H7 (cell line): ENCODE measurements at places on chromosomes 4 and X.
A peak's percentile ranks its signal among the peaks of the same experiment; 100 is the strongest.

DNA sequence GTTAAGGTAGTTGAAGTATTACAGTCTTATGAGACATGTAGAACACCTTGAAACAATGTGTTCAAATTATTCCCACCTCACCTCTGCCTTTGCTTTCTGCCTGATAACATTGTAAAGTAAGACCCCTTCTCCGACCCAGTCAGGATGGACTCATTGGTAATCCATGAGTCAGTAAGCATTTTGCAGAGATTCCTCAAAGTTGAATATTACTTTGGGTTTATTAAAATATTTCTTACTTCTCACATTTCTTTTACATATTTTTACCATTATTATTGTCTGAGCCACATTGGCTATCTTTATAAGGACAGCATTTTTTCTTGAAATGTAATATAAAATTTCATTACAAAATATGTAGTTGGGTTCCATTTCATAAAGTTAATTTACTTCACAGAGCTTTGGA, 201.6 kb downstream of the BMPR1B start:
- DNase-seq: no peak

DNA sequence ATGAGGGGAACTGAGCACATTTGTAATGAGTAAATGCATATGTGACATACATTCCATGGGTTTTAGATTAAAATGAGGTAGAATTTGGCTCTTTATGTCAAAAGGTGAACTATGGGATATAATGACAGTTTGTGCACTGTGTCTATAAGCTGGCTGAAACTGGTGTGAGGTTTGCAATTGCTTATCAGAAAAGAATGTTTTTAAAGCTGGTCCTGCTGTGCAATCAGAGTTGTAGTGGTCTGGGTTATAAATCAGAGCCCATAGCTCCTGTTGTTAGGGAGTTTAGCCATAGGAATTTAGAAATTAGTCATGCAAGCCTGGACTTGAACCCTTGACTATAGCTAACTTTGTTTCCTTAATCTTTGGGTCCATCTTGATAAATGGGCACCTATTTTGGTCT, 23.1 kb upstream of the GATB start:
- DNase-seq: no peak

DNA sequence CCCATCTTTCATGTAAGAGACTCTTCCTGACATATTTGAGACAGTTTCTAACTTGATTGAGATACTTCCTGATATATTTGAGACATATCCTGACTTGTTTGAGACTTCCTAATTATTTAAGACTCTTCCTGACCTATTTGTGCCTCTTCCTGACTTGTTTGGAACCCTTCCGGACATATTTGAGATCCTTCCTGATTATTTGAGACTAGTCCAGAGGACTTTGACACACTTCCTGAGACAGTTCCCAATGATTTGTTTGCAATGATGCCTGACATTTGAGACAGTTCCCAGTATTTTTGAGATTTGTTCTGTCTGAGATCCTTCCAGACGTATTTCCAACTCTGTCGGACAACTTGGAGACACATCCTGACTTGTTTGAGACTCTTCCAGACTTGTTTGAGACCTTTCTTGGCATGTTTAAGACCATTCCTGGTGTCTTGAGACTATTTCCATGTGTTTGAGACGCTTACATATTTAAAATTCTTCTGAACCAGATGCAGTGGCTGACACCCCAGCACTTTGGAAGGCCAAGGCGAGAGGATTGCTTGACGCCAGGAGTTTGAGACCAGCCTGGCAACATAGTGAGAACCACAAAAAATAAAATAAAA, 118.9 kb upstream of the USP9X start:
- DNase-seq: no peak

GRCh38 chr4:125551466-125551865, 236.7 kb downstream of the FAT4 start:
- DNase-seq: no peak

GRCh38 chr4:33063241-33063640, 2343.1 kb downstream of the PCDH7 start:
- no peak for DNase-seq

DNA sequence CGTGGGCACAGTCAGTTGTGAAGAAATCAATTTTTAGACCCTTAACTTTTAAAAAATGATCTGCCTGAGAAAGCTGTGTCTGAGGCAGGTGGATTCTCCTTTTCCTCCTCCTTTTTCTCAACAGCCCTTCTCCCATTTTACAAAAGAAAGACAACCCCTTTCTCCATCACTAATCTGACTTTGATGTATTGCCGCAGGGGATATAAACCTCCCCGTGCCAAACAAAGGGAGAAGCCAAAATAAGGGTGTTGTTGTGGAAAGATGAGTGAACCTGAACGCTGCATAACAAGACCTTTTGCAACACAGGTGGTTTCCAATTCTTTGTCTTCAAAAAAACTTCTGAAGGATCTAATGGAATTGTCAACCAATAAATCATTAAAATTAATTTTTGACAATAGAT, 8.4 kb upstream of the FHL1 start:
- DNase-seq: peak; percentile 26

GRCh38 chr4:125719987-125720386, 405.2 kb downstream of the FAT4 start:
- DNase-seq: no peak

DNA sequence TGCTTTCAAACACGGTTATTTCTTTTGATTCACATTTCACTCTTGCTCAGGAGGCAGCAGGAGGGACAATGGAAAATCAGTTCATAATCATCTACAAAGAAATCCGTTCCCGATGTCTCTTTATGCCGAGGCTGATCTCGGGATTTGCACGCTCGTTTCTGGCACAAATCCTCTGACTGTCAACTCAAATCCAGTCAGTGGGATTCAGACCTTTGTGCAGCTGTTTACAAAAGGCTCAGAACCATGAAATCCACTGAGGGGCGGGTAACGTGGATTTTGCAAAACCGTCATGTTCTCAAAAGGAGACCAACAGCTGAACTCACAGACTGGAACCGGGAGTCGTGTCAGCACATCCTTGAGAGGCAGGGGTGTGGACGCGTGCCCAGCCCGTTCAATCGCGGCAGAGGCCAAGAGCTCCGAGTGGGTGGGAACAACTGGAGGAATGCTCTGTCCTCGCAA, 46.4 kb downstream of the ACOX3 start:
- DNase-seq: no peak

GRCh38 chr4:181858741-181859140, 384.5 kb upstream of the TENM3 start:
- no peak for DNase-seq

DNA sequence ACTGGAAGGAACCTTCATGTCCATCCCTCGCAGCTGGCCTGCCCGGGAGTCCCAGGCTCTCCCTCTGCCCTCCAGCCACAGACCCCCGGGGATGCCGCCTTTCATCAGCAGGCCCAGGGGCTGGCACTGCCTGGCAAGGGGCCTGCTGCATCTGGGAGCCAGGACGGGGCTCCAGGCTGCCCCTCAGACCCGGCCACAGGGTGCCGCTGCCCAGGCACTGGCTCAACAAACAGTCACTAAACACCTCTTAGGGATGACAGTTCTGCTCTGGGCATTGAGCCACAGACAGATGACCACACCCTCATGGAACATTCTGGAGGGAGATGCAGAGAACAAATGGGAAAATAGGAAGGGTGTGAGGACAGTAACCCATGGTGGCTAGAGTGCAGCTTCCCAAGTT, 109.3 kb downstream of the HMX1 start:
- DNase-seq: no peak

DNA sequence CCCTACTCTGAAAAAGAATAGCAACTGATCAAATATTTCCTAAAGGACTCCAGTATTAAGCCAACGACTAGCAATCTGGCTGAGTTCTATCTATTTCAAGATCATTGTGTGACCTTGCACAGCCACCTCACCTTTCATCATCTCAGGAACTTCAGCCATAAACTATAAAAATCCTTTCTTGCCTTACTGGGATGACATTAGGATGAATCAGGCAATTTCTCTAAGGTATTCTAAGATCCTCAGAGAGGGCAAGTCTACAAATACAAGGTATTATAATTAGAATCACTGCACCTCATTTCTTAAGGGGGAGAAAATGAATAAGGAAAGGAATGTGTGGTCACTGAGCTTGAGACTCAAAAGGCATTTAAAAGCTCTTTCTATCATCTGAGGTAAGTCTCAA, 152.6 kb downstream of the GRIA3 start:
- no peak for DNase-seq

- no peak for DNase-seq
These were observed 29.3 kb downstream of the INTS12 start for GRCh38 chr4:105679186-105679585.

DNA sequence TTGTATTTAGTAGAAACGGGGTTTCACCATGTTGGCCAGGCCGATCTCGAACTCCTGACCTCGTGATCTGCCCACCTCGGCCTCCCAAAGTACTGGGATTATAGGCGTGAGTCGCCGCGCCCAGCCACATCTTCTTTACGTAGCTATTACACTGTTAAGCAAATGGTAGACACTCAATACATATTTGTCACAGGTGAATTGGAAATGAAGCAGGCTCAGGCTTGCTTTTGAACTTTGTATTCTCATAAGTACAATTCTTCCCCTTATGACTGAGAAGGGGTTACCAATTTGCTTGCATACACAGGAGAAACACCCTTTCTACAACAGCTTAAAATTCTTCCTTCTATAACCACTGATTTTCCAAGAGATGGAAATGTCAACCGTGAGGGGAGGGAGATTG, 787 bp upstream of the SRPX2 start:
- DNase-seq: no peak

DNA sequence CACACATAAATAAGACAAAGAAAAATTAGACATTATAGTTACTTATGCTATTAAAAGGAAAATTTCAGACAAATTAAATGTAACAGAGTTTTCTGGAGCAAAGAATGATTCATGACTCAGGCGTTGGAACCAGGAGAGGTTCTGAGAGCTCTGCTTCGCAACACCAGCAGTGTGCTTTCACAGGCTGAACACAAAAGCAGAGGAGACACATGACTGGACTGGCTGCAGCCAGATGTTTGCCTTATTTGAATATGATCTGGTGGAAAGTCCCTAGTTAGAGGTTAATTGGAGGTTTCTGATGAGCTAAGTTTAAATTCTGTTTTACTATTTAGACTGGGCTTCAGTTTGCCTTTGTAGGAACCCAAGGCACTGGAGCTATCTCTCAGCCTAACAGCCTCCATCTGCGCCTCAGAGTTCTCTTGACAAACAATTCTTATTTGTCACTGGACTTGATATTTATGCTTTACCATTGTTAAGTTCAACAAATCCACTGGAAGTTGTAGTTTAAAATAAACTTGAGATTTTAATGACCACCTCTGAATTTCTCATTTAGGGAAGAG, 16.2 kb downstream of the BOD1L1 start:
- no peak for DNase-seq

DNA sequence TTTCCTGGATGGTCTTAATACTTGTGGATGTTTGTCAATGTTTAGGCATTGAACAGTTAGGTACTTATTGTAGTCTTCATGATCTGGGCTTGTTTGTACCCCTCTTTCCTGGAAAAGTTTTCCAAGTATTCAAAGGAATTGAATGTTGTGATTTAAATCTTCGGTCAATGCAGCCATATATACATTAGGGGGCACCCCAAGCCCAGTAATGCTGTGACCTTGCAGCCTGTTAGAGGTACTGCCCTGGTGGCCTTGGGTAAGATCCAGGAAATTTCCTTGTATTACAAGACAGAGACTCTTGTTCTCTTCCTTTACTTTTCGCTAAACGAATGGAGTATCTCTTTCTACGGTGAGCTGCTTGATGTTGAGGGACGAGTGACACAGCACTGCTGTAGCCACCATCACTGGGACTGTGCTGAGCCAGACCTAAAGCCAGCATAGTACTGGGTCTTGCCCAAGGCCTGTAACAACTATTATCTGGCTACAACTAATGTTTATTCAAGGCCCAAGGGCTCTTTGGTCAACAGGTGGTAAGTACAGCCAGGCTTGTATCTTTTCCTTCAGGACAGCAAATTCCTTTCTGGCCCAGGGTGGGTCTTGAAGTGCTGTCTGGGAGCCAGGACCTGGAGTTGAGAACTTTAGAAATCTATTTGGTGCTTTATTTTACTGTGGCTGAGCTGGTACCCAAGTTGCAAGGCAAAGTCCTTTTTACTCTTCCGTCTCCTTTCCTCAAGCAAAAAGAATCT, 118.3 kb upstream of the ATOH1 start:
- peak; percentile 9 for DNase-seq

GRCh38 chrX:130118441-130119311, 8.4 kb upstream of the ELF4 start:
- DNase-seq: peak; percentile 47

DNA sequence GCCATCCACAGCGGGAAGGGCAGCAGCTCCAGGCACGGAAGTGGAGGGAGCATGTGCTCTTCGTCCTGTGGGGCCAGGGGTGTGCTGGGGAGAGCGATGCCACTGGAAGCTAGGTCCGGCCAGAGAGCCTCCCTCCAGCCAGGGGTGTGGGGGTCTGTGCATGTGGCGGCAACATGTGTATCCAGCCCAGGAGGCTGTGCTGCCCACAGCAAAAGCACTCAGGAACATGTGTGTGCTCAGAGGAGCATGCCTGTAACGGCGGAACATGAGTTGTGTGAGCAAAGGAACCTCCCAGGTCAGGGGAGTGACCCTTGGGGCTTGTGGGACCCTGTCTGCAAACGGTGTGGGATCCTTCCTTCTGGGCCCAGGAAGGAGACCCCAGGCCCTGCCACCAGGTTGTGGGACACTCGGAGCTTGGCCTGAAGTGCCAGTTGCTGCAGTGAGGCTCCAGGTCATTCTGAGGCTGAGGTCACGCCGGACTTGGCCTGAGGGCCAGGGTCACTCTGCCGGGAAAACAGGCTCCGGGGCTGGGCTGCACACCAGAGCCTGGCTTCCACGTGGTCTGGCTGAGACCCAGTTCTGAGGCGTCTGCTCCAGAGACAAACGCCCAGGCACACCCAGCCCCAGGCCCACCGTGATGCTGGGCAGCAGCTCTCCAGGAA, 37.2 kb downstream of the CPLX1 start:
- DNase-seq: no peak

DNA sequence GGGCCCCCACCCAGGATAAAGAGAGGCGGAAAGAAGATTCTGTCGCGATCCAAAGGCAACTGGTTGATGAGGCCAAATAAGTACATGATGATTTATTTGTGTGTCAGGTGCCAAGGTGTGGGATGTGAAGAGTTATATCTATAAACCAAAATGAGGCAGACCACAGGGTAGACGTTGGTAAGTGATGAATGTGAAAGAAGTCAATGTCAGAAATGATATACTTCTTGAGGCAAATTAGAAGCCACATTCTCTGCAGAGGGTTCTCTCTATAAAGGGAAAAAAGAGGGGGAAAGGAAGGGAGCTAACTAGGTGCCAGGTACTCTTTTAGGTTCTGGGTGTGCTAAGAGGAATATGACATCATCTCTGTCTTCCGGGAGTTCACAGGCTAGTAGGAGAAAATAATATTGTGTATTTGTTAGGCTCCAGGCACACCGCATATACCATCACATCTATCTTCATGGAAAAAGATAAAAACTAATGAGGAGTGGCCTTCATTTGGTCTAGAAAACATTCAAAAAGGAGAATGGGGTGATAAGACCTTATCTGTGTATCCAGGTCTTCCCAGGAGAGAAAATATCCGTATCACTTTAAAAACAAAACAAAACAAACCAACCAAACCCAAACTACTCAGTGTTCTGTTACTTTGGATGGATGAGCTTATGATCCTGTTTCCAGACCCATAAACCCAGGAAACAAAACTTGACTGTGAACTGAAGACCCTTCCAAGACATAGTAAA, 4.8 kb upstream of the SH2D1A start:
- no peak for DNase-seq

GRCh38 chrX:110853610-110854009, 58.0 kb upstream of the CHRDL1 start:
- DNase-seq: peak; percentile 52

GRCh38 chr4:129994715-129995114, 898.8 kb downstream of the C4orf33 start:
- DNase-seq: no peak

- no peak for DNase-seq
These were observed 116.3 kb downstream of the STOX2 start for GRCh38 chr4:184021389-184021788.
